ENCODE measurements at places on chromosomes 4 and X.

DNA sequence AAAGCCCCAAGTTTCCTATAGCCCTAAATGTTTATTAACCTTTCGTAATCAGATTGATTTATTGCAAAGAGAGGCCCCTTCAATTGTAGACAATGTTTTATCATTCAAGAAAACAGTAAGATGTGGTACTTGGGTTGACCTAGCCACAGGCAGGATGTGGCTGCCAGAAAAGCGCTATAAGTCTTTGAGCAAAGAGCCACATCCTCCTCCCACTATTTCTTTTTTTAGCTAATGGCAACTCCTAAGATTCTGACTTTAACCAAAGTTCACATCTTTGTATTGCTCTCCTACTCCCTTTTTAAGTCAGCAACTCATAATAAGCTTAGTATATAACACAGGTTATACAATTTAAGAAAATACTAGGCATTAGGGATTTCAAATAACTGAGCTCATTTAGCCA, 70.7 kb upstream of the PPP3CA start:
- H3K36me3 ChIP-seq: no peaks in the 10 kb centered on the region
- H3K27ac ChIP-seq: no peak overlapping the region
- no peak overlapping the region for H3K4me3 ChIP-seq
- no peaks in the 10 kb centered on the region for H3K27me3 ChIP-seq
- no peaks in the 10 kb centered on the region for H3K4me1 ChIP-seq

- no peak overlapping the region for H3K4me3 ChIP-seq
- H3K27me3 ChIP-seq: no peaks in the 10 kb centered on the region
- H3K4me1 ChIP-seq: no peaks in the 10 kb centered on the region
- no peaks in the 10 kb centered on the region for H3K36me3 ChIP-seq
- H3K27ac ChIP-seq: no peak overlapping the region
- no peak for DNase-seq
Observed at GRCh38 chr4:149997881-149998421, 80.3 kb upstream of the DCLK2 start.

DNA sequence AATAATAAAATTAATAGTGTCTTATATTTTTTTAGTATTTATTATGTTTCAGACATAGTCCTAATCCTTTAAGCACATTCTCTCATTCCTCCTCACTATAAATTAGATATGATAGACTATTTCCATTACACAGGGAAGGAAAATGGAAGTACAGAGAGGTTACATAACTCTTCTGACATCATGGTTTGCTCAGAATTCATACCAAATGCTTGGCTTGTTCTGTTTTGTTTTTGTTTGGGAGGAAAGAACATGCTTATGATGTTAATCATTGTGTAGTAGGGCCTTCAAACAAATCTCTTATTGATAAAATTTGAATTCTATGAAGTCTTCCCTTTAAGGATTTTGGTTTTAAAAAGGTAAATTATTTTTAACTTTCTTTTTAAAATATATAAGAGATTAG, 59.5 kb downstream of the RXFP1 start:
- H3K36me3 ChIP-seq: no peaks in the 10 kb centered on the region
- no peak overlapping the region for H3K4me3 ChIP-seq
- H3K4me1 ChIP-seq: no peaks in the 10 kb centered on the region
- no peak overlapping the region for H3K27ac ChIP-seq
- no peak for DNase-seq
- no peaks in the 10 kb centered on the region for H3K27me3 ChIP-seq

DNA sequence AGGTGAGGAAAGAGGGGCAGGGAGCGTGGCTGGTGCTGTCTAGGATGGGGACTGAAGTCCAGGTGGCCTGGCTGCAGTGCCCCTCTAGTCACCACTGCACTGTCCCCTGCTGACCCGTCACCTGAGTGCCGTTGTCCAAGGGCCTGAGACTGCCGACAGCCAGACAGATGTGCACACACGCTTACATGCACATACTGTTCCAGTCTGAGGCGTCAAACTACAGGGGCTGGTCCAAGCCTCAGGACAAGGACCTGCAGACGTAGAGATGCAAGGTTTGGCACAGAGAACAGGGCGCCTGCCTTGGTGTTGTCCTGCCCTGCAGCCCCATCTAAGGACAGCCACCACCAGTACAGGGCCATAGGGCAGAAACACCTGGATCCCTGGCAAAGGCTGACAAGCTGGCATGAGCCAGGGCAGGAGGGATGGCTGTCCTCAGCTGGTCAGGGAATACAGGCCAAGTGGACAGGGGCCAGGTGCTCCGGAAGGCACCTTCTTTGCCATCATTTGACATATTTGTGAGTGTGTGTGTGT, 1.7 kb downstream of the SLC2A9 start:
- H3K27ac ChIP-seq: peak overlapping the region; percentile 74
- H3K4me1 ChIP-seq: peaks cover 33% of the 10 kb centered on the region
- H3K4me3 ChIP-seq: peak overlapping the region; percentile 38
- H3K36me3 ChIP-seq: no peaks in the 10 kb centered on the region
- no peaks in the 10 kb centered on the region for H3K27me3 ChIP-seq

DNA sequence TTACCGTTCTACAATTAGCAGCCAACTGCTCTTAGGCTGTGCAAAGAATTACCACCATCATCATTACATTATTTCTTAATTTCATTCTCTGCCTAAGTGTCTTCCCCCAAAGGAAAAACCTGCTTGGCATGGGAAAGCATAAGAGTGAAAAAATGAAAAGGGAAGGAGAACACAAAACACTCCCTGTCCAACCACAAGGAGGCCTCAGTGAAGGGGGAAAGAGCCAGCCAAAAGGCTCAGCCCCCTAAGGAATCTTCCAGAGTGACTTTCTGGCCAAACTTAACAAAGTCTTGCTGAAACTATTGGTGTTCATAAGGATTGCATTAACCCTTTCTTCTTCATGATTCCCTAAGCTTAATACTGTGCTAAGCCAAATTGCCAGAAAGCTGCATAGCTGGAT, 287.4 kb downstream of the SMARCA1 start:
- H3K27ac ChIP-seq: no peak overlapping the region
- no peak for DNase-seq
- H3K36me3 ChIP-seq: no peaks in the 10 kb centered on the region
- no peak overlapping the region for H3K4me3 ChIP-seq
- H3K27me3 ChIP-seq: no peaks in the 10 kb centered on the region
- H3K4me1 ChIP-seq: no peaks in the 10 kb centered on the region

DNA sequence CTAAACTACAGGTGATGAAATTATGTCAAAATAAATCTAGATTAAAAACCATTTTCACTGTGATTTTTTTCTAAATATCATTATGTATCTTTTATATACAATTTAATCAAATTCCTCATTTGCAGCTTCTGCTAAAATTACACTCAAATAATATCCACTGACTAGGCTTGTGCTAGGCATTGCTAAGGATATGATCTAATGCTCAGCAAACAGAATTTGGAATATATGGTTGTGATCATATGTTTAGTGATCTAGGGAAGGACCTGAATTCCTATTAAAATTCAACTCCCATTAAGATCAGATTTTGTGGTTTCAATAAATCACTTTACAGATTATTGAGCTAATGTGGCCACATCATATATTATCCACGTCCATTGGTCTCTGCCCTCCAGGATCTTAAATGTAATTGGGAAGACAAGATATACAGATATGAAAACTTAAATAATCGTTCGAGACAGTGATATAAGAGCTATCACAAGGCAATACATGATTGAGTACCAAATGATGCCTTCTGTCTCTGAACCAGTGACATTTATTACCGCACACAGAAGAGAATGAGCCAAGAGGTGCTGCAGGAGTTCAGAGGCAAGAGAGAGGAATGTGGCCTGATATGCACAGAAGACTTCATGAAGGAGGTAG, 206.0 kb upstream of the RPS6KA3 start:
- no peaks in the 10 kb centered on the region for H3K36me3 ChIP-seq
- no peaks in the 10 kb centered on the region for H3K4me1 ChIP-seq
- no peak overlapping the region for H3K27ac ChIP-seq
- H3K27me3 ChIP-seq: no peaks in the 10 kb centered on the region
- DNase-seq: no peak

DNA sequence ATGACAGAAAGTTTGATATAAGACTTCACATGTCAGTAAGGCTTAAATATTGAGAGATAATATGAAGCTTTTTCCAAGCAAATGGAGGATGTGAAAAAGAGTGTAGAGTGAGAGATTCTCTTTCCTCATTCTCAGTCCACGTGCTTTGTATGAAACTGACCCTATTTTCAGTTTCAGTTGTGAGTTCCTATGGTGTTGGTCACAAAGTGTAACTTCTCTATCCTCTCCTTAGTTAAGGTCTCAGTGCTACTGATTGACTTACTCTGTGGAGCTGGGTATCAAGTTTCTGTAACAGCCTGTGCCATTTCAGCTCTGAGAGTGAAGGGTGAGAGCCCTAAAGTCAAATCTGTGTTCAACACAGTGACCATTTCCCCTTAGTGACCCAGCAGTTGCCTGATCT, 277.2 kb downstream of the EPHA5 start:
- H3K4me1 ChIP-seq: no peaks in the 10 kb centered on the region
- H3K27me3 ChIP-seq: no peaks in the 10 kb centered on the region
- no peaks in the 10 kb centered on the region for H3K36me3 ChIP-seq
- DNase-seq: no peak
- H3K4me3 ChIP-seq: no peak overlapping the region

DNA sequence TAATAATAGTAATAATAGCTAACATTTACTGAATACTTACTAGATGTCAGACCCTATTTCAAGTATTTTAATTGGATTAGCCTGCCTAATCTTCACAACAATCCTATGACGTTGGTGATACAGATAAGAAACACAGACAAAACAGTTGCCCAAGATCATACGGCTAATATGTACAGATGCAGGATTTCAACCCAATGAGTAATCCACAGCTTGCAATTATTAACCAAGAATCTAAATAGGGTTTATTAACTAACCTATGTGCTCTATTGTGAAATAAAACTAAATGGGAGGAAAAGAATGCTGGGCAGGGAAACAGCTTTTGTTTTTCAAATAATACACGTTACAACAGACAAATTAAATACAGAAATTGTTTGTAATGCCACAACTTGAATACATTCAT, 23.4 kb downstream of the FBXO8 start:
- H3K4me1 ChIP-seq: peaks cover 3% of the 10 kb centered on the region
- H3K27ac ChIP-seq: no peak overlapping the region
- no peak overlapping the region for H3K4me3 ChIP-seq
- no peak for DNase-seq

DNA sequence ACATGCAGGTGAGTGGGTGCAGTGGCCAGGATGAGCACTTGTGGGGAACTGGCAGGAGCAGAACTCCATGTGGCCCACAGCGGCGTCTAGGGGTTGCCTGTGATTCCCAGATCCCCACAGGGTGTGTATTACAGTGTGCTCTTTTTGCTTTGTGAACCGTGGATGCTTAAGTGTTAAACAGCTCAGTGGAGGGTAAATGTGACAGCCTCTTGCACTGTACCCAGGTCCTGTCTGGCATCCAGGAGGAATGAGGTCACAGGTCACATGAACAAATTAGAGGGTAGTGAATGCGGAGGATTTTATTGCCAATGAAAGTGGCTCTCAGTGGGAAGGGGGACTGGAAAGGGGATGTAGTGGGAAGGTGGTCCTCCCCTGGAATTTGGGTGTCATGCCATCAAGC, 447.8 kb downstream of the SPRY1 start:
- H3K36me3 ChIP-seq: no peaks in the 10 kb centered on the region
- no peak overlapping the region for H3K27ac ChIP-seq
- DNase-seq: no peak
- no peaks in the 10 kb centered on the region for H3K4me1 ChIP-seq

DNA sequence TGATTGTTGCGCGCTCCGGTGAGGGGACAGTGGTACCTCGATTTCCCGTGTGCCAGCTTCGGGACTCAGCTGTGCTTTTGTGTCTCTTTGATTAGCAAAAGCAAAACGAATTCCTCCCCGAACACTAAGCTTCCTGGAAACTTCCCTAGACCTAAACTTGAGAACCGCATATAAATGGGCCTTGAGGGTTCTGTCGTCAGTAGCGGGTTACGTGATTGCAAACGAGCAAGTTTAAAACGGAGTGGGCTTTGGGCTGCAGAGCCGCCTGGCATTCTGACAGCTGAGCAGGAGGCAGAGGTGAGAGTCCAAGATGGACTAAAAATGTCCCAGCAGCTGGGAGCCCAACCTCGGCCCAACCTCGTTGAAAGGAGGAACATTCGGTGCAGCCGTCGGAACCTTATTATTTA, 1.2 kb upstream of the TAPT1 start:
- peak; percentile 82 for DNase-seq
- peak overlapping the region; percentile 79 for H3K27ac ChIP-seq
- H3K4me1 ChIP-seq: peaks cover 68% of the 10 kb centered on the region
- peak overlapping the region; percentile 77 for H3K4me3 ChIP-seq

DNA sequence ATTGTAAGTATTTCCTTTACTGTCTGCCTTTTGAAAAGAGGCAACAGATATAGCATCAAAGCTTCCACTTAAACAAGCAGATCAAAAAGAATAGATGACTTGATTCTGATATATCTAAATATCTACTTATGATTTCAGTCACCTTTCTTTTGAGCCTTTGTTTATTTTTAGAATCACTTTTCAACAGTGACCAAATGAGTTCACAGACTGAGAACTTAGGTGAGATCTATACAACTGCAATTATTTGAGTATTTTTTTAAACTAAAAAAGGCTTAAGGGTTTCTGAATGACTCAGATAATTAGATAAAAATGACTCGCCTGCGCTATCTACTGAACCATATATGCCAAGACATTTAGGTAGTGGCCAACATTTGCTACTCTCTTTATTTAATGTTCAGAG, 166.7 kb upstream of the KCNIP4 start:
- H3K27me3 ChIP-seq: no peaks in the 10 kb centered on the region
- H3K4me3 ChIP-seq: no peak overlapping the region

GRCh38 chrX:86421771-86422170, 273.5 kb downstream of the DACH2 start:
- H3K27me3 ChIP-seq: no peaks in the 10 kb centered on the region
- no peaks in the 10 kb centered on the region for H3K36me3 ChIP-seq
- DNase-seq: no peak

DNA sequence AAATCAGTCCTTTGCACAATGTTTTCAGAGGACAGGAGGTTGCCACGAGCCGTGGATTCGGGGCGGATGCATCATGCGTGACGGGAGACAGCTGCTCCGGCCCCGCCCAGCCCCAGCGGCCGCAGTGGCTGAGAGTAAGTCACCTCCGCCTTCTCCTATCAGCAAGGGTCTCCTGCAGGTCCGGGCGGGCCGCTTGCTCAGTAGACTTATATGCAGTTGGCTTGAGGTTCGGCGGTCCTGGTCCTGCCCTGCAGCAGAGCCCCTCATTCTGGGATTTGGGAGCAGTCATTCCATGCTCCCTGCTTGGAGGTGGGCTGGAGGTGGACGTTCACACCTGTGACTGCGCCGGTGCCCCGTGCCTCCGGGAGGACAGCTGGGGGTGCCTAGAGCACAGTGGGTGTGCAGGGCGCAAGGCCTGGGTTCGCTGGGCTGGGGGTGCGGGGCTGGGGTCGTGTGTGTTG, 86.3 kb upstream of the ADRA2C start:
- H3K4me1 ChIP-seq: no peaks in the 10 kb centered on the region
- DNase-seq: peak; percentile 63
- H3K4me3 ChIP-seq: no peak overlapping the region
- peaks cover 19% of the 10 kb centered on the region for H3K27me3 ChIP-seq

DNA sequence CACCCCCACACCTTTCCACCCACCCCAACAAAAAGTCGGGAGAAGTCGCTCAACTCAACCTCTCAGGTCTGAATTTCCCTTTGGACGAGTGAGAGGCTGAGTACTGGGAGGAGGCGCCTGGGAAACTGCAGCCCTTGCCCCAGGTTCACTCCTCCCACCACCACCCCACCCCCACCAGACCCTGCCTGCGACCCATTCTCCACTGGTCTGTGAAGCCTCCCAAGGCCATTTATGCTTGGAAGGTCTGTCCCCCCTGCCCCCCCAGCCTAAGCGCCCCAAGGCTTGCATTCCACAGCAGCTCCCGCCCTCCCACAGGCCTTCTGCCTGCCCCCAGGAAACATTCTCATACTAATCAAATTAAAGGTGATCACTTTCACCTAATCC, 27.2 kb downstream of the ELF4 start:
- H3K4me3 ChIP-seq: no peak overlapping the region
- peak overlapping the region; percentile 74 for H3K27ac ChIP-seq
- H3K27me3 ChIP-seq: no peaks in the 10 kb centered on the region
- H3K4me1 ChIP-seq: peaks cover 41% of the 10 kb centered on the region
- H3K36me3 ChIP-seq: no peaks in the 10 kb centered on the region

Data from spleen (tissue), 13 donors.